ENCODE measurements at places on chromosomes 12 and 14.

DNA sequence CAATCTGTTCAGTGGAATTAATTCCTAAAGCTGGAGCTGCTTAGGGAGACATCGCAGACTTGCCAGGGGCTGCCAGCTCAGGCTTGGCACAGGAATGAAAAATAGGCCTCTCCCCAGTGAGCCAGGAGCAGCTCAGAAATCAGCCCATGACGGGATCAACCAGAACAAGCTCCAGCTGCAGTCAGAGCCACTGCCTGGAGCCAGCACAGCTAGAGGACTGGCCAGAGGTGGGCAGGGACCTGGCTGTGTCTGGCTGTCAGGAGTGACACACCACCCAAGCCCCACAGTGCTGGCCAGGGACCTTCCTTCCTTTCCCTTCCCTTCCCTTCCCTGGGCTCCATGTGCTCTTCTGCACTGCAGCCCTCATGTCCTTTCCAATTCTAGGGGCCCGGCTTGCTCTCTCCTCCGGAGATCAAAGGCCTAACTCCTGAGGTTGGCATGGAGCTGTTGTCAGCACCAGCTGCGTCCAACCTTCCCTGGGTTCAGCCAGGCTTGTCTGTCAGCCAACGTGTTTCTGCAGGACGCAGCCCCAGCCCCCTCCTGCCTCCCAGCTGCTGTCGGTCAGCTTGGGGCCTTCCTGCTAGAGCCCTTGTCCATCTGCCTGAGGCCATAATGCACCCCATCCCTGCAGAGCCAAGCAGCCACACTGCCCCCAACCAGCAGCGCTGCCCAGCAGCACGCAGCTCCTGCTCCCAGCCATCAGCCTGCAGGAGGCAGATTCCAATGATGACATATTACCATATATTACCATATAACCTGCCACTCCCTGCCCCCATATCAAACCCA, 149.3 kb downstream of the CALM1 start:
- DNase-seq = no peak

DNA sequence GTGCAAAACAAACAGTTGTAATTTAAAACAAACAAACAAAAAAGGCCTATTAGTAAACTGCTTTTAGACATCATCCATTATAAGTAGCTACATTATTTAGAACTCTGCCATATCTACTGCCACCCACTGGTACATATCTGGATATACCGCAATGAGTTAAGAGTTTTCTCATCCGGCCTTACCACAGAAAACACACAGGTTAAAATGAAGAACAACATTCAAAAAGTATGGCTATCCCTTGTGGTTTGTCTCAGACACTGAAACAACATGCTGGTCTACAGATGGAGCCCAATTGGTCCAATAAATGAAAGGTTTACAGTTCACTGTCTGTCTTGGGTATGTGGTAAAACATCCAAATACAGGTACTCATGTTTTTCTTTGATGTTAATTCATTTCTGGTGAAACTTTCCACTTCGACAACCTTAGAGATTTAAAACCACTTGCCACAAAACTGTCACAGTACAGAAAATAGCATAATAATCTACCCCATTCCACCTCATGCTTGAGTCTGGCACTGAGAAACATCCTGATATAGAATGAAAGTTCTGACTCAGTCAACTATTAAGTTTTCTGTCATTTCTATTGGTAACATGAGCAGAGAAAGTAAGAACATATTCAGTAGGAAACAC, 354.3 kb downstream of the CEP128 start:
- DNase-seq = peak; percentile 15

GRCh38 chr14:104110491-104111209, 25.1 kb downstream of the ASPG start:
- DNase-seq = no peak

GRCh38 chr12:66694666-66695613, 16.1 kb upstream of the GRIP1 start:
- DNase-seq = no peak

- DNase-seq = no peak
Measured at GRCh38 chr14:28608443-28608842, 158.1 kb upstream of the FOXG1 start.

- no peak for DNase-seq
Measured at GRCh38 chr12:96658075-96658474, 168.7 kb downstream of the CFAP54 start.

GRCh38 chr14:33516898-33517436, 433.9 kb downstream of the EGLN3 start:
- no peak for DNase-seq

GRCh38 chr14:68144051-68144681, 324.6 kb downstream of the RAD51B start:
- DNase-seq = no peak

DNA sequence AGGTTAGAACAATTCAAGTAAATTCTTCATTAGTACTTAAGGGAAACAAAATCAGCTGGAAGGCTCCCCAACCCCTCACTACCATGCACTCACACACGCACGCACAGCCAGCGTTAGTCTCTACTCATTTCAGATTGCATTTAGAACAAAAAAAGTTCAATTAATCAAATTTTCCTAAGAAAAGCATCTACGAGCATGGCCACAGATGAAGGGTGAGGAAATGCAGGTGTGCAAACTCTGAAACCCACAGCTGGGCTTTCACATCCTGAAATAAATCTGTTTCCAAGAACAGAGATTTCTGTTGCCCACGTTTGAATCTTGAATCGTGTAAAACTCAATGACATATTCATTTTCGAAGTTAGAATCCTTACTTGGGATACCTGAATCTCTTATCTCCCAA, 62.6 kb downstream of the SEL1L start:
- no peak for DNase-seq

DNA sequence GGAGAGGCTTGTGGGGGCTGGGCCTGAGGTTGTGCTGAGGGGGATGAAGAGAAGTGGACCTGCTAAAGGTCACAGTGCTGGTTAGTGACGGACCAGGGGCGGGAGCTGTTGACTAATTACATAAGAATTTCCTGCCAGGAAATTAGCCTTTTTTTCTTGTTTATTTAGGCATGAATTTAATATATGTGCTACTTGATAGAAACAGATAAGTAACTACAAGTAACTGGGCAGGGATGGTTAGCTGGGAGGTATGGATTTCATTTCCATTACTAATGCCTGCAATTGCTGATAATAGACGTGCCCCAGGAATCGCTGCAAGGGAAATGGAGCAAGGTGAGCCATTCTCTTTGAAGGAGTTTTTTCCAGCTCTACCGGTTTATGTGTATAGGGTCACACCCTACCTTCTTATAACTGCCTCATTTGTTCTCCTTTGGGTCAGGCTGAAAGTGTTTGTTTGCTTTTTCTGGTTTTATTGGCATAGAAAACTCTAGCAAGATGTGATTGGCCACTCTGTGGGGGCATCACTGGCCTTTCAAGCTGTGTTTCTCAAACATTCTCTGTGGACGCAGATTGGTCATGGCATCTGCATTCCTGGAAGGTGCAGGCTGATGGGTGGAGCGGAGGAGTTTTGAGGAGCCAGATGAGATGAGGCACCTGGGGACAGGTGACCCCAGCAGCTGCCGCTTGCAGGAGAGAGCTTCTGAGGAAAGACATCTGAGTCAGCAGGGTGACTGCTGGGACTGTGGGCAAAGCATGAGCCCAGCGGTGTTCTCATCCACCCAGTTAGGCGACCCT, 19.0 kb upstream of the GPRC5A start:
- no peak for DNase-seq

DNA sequence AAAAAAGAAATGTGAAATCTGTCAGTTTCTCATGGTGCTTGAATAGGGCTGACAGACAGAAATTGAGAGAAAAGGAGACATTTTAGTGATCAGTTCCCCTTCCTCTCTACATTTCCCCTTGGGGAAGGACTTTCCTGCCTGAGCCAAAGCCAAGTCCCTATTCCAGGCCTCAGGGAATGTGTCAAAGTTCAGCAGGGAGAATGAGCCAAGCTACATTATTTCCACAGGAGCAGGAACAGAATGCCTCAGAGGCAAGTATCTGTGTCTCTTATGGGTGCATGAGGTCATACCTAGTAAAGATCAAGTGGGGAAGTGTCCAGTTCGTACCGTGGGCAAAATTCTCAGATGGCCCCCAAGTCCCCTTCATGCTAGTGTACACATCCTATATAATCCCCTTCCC, 68.6 kb downstream of the IQSEC3 start:
- DNase-seq = no peak

DNA sequence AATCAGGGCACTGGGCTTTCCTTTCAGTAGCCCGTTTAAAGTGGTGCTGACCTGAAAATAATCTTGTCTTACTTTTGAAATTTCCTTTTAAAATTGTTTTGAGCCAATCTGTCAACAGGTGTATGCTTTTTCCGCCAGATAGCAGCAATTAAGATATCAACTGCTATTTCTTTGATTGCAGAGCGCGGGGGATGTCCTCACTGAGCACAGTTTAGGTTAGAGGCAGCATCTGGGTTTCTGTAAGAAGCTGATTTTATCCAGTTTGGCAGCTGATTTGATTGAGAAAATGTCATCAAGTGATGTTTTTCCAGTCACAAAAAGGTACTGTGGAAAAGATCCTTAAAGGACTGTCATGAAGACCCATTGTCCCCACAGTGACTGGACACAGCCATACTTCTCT, 371.8 kb downstream of the ADAMTS20 start:
- no peak for DNase-seq

- DNase-seq = no peak
Measured at GRCh38 chr14:27056586-27056985, 458.8 kb upstream of the NOVA1 start.

DNA sequence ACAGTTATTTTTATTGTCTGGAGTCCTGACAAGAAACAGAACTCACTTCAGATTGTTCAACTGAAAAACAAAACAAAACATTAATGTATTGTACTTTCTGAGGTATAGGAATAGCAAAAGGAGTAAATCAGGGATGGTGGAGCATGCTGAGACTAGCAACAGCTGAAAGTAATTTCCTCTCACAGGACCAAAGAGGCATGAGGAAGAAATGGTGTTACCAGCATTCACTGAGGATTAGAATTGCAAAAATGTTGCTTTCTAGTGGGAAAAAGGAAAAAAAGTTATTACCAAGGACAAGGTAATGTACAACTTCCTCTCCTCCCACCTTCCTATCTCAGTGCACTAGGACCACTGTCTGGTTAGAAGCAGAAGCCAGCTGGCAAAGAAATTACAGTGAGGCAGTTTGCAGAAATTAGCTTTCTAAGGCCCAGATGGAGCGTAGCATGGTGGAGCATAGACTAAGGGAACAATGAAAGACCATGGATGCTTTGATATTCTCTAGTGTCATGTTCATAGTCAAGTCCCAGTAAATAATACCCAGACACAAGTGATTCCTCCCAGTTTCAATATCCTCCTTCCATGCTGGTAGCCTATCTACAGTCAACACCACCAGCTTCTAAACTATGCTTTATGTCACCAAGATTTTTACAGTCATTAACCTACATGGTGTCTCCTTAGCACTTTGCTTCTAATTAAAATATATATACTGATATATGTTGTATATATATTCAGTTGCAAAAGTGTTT, 133.7 kb upstream of the DCN start:
- no peak for DNase-seq

- DNase-seq = no peak
Measured at GRCh38 chr14:24556756-24557155, 19.3 kb downstream of the CTSG start.

GRCh38 chr14:102980409-102980810, 57.9 kb downstream of the AMN start:
- DNase-seq = no peak

- no peak for DNase-seq
Measured at GRCh38 chr12:113070117-113070906, 13.8 kb downstream of the DTX1 start.

DNA sequence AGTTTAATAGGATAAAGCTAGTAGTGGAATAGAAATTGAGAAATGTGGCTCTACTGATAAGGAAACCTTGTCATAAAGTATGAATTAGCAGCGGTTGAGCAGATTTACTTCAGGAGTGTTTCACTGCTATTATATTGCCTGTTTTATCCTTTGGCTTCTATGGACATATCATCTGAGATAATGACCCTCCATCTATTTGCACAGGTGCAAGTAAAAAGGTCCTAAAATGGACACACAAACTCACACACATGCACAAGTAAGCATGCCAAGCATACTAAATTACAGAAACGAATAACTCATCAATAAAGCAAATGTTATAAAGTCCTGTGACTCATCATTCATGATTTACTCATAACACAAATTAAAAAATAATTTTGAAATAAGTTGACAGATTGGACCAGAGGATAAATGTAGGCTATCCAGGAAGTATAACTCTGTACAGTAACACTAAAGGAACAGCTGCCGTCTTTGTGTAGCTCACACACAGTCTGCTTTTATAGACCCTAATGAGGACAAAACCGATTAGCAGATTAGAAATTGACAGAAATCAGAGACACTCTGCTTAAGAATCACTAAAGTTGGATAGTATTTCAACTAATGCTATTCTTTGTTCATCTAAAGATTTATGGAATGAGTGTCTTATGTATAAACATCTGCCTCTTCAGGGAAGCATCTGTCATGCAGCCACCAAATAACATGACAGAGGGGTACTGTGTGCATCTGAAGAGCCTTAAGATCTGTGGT, 73.9 kb downstream of the SYT1 start:
- DNase-seq = no peak

DNA sequence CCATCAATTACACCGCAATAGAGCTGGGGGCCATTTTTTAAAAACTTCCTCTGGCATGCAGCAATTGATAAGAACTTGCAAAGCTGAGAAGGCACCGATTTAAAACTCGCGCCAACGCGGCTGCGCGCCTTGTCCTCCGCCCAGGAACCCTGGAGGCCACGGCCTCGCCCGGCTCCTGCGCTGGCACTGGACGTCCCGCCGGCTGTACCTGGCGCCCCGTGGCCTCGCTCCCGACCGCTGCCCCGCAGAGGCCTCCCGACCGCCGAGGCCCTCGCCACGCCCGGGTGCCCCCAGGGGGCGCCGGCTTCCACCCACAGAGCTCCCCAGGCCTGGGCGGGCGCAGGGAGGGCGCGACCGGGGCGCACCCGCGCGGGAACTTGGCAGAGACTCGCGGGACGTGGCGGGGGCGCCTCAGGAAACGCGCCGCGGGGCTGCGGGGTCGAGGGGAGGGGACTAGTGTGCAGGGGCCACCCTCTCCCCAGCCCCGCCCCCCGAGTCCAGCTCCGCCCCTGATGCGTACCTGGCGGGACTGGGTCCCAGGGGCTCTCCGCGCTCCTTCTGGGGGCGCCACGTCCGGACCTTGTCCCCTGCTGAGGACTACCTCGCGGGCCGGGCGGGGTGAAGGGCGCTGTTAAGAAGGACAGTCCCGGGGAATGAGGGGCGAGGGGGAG, 65.7 kb downstream of the TNFAIP2 start:
- DNase-seq = no peak

DNA sequence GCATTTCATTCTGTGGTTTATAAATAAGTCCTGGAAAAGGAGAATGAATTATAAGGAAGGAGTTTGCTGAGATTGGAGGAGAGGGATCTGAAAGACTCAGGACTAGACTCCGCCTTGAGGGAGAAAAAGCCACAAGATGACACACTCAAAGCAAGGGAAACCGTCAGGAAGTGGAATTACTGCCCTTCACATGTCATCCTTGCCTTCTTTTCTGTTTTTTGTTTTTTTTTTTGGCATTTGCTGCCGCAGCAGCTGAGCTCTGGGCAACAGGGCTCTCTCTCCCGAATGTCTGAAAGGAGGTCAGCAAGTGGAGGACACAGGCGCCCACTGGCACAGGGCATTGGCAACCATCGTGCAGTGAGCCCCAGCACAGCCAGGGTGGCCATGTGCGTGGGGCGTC, 344.9 kb downstream of the DPF3 start:
- DNase-seq = no peak
